Muscle of leg (tissue), 16 donors: ENCODE measurements at places on chromosomes 2 and 18.

GRCh38 chr2:64941801-64942200, 47.4 kb upstream of the SLC1A4 start:
- no peak for DNase-seq

DNA sequence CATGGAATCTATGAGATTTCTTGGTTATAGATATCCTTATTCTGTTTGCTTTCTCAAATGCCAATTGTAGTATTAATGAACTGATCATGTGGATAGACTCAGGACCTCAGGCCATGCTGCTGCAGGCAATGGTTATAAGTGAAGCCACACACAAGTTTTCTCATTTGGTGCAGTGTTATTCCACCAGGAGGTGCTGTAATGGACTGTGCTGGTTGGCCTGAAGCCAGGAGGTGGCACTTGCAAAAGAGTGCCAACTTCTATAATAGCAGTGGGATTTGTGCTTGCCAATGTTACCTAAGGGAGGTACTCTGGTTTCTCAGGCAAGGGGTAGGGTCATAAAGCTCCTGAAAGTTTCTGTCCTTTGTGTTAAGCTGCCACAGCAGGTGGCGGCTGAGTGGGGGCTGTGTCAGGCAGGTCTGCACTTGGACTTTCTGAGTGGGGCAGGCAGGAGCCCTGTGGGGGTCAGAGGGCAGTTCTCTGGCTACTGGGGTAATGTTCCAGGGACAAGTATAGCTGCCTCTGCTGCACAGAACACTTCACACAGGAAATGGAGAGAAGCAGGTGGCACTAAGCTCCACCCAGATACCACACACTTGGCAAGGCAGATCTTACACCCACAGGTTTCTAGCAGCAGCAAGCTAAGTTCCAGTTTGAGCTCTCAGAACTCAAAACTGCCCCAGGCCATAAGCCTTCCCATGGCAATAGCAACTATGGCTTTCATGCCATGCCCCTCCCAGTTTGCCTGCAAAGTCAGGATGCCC, 352.6 kb upstream of the CWC22 start:
- DNase-seq, result peak; percentile 24

- DNase-seq, result no peak
Observed at GRCh38 chr2:15731889-15732271, 140.2 kb downstream of the DDX1 start.

GRCh38 chr18:28124131-28125029, 52.5 kb downstream of the CDH2 start:
- DNase-seq, result no peak

DNA sequence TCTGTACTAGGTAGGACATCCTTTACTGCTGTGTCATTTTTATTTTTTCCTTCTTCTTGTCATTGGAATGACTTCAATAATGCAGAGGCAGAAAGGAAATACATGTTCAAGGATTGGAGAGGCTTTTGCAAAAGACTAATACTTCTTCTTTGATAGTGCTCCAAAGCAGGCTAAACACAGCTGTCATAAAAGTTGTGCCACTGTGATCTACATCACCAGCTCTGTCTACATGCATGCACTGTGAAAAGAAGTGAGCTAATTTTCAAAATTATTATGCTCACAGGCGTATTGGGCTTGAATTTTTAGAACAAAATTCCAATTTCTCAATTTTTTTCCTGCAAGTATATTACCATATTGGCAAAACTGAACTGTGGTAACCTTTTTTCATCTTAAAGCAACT, 37.5 kb upstream of the CALCRL start:
- DNase-seq, result peak; percentile 26

GRCh38 chr2:218130822-218131221, 5.0 kb downstream of the CXCR2 start:
- no peak for DNase-seq
